T-helper 17 cell (primary cell): ENCODE measurements at places on chromosomes 5 and 9.

- no peak overlapping the region for H3K27ac ChIP-seq
- no peaks in the 10 kb centered on the region for H3K4me1 ChIP-seq
- H3K36me3 ChIP-seq, result no peaks in the 10 kb centered on the region
- H3K4me3 ChIP-seq, result no peak overlapping the region
These were observed 37.3 kb upstream of the EGFL7 start for GRCh38 chr9:136625101-136626065.

GRCh38 chr5:179793468-179794139 lies at the start of gene LTC4S:
LTC4S (plus strand) TSS chr5:179793986; CDS start chr5:179794081, 95 bp downstream.
- no peaks in the 10 kb centered on the region for H3K27me3 ChIP-seq
- H3K4me1 ChIP-seq, result peaks cover 17% of the 10 kb centered on the region
- H3K36me3 ChIP-seq, result no peaks in the 10 kb centered on the region
- no peak for DNase-seq
- peak within 1 kb of the TSS; percentile 83 for H3K4me3 ChIP-seq

DNA sequence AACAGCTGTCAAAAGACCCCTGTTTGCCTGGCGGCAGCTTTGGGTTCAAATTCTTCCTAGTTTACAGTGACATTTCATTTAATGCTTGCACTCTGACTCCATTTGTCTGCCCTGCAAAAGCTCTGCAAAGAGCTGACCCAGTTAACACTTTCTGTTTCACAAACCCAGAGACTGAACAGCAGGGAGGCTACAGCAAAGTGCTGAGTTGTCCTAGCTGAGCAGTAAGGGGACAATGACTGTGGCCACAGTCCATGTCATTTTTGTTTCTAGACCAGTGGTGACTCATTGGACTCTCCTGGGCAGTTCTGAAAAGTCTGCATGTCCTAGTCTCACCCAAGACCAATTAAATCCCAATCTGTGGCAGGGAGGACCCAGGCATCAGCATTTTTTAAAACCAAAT lies 994.8 kb upstream of the WWC1 start:
- no peaks in the 10 kb centered on the region for H3K36me3 ChIP-seq
- H3K27me3 ChIP-seq, result no peaks in the 10 kb centered on the region
- H3K4me3 ChIP-seq, result no peak overlapping the region
- no peak overlapping the region for H3K27ac ChIP-seq
- DNase-seq, result no peak

GRCh38 chr5:65307088-65307487 lies 174.6 kb downstream of the ADAMTS6 start:
- H3K4me1 ChIP-seq, result no peaks in the 10 kb centered on the region
- no peak for DNase-seq
- H3K27ac ChIP-seq, result no peak overlapping the region
- H3K27me3 ChIP-seq, result no peaks in the 10 kb centered on the region
- no peaks in the 10 kb centered on the region for H3K36me3 ChIP-seq

- peaks cover 2% of the 10 kb centered on the region for H3K4me1 ChIP-seq
- no peak overlapping the region for H3K4me3 ChIP-seq
- H3K27me3 ChIP-seq, result no peaks in the 10 kb centered on the region
- peaks cover 8% of the 10 kb centered on the region for H3K36me3 ChIP-seq
- no peak overlapping the region for H3K27ac ChIP-seq
These were observed 54.4 kb downstream of the SMIM23 start for GRCh38 chr5:171840066-171840465.

DNA sequence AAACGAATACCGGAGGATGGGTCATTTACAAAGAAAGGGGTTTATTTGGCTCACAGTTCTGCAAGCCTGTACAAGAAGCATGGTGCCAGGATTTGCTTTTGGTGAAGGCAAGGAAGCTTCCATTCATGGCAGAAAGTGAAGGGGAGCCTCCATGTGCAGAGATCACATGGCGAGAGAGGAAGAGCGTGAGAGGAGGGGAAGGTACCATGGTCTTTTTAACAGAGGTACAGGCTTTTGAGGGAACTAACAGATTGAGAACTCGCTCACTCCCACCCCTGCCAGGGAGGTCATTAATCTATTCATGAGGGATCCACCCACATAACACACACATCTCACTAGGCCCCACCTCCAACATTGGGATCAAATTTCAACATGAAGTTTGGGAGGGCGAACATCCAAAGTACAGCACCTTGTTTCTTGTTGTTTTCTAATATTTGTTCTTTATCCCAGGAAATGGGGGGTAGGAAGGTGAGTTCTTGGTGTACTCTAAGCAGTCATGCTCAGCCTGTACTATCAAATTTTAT lies 18.5 kb downstream of the TMC1 start:
- DNase-seq, result no peak
- no peaks in the 10 kb centered on the region for H3K36me3 ChIP-seq
- no peak overlapping the region for H3K4me3 ChIP-seq
- H3K27me3 ChIP-seq, result no peaks in the 10 kb centered on the region

DNA sequence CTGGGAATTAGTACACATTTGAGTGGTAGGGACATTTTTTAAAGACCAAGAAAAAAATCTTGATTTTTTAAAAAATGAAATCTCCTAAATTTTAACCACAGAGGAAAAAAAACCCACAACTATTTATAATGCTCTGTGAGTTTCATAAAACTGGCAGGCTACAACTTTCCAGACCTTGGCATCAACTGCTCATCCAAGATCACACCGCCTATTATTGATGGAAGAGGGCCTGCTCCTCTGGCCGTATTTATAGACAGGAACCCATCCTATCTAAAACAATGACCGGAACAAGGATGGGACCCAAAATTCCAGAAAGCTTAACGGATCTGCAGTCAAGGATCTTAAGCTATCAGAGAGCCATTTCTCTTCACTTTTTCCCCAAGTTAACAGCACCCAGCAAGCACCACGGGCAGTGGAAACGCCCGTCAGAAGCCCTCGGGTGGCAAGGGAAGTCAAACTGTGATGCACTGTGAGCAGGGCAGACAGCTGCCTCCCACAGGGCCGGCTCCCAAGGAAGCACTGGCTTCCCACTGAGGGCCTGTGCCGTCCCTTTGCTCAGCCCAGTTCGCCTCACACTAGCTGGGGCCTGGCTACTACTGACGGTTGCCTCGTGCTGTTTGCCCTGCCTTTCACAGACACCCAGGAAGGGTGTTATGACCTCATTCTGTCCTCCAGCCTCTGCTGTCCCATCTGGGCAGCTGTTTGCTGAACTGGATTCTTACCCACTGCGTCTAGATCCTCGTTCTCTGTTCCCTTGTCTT lies 62.8 kb downstream of the CDC14B start:
- DNase-seq, result no peak
- H3K27me3 ChIP-seq, result no peaks in the 10 kb centered on the region
- H3K4me3 ChIP-seq, result no peak overlapping the region
- peaks cover 3% of the 10 kb centered on the region for H3K36me3 ChIP-seq
- peaks cover 9% of the 10 kb centered on the region for H3K4me1 ChIP-seq

DNA sequence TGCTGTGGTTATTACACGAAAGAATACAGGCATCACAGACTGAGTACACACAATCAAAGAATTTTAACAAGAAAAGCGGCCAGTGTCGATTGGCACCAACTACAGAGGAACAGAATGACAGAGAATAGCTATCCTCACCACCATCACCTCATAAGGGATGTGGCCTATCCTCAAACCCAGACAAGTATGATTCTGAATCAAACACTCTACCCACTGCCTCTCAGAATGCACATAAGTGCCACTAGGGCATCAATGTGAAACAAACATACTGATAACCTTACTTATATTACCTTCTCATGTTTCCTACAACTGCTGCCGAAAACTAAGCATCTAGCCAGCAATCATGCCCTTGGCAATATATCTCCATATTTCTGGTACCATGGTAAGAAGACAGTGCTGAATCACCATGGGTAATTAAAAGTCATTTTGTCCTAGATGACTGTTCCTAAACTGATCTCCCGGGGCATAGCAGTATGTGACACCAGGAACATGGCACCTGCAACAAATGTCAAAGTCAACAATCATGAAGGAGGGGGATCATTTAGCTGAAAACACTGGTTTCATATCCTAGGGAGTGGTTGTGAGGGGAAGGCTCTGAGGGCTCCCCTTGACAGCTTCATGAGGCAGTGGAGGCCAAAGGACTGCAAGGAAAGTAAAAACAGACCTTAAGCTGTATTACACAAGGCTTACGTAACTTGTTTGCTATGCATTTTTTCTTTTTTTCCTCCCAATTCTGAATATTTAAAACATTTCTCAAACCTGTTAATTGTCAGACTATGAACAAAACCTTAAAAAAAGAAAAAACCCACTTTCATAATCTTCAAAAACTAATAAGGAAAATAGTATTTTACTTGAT lies 88.3 kb downstream of the LHFPL2 start:
- H3K36me3 ChIP-seq, result peaks cover 2% of the 10 kb centered on the region
- no peak for DNase-seq
- H3K4me3 ChIP-seq, result no peak overlapping the region

DNA sequence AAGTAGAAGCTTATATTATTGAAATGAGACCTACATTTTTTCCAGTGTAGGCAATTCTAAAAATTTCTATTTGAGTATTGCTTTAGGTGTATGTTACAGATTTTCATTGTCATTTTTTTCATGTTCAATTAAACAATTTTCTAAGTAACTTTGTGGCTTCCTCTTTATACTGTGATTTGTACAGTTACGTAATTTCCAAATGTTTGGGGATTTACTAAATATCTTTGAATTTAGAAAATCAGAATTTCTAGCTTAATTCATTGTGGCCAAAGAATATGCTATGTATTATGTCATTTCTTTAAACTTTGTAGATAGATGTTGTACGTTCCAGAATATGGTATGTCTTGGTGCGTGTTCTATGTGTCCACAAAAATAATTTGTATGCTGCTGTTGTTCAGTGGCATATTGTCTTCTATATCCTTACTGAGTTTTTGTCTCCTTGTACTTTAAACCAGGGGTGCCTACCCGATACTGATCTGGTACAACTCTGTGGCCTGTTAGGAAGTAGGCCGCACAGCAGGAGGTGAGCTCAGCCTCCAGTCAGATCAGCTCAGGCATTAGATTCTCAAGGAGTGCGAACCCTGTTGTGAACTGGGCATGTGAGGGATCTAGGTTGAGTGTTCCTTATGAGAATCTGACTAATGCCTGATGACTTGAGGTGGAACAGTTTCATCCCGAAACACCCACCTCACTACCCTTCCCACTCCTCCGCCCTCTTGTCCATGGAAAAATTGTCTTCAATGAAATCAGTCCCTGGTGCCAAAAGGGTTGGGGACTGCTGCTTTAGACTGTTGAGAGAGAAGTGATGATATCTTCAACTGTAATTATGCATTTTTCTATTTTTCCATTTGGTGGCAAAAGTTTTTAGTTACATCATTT lies 63.5 kb downstream of the UBE2R2 start:
- no peak overlapping the region for H3K4me3 ChIP-seq
- H3K36me3 ChIP-seq, result no peaks in the 10 kb centered on the region
- peaks cover 45% of the 10 kb centered on the region for H3K4me1 ChIP-seq
- H3K27ac ChIP-seq, result peak overlapping the region; percentile 72
- DNase-seq, result no peak
- H3K27me3 ChIP-seq, result no peaks in the 10 kb centered on the region

DNA sequence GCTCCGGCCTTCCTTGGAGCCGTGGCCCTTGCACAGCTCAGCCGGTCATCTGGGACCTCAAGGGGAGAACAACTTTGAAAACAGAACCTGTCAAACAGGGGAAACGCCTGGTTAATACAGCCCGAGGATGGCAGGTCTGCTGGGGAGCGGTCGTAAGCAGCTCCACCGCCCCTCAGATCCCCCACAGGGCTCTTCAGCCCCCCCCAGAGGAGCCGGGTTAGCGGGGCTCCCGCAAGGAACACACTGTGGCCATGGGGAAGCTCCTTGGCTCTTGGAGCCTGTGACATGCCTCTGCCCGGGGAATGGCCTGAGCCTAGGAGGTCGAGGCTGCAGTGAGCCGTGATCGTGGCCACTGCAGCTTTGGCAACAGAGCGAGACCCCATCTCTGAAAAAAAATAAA lies 6.8 kb downstream of the TMEM250 start:
- H3K4me1 ChIP-seq, result peaks cover 42% of the 10 kb centered on the region
- no peak overlapping the region for H3K27ac ChIP-seq
- no peak for DNase-seq
- H3K4me3 ChIP-seq, result no peak overlapping the region
- H3K36me3 ChIP-seq, result no peaks in the 10 kb centered on the region
- H3K27me3 ChIP-seq, result no peaks in the 10 kb centered on the region

- H3K4me3 ChIP-seq, result no peak overlapping the region
- peaks cover 38% of the 10 kb centered on the region for H3K27me3 ChIP-seq
- no peak overlapping the region for H3K27ac ChIP-seq
- DNase-seq, result no peak
- H3K36me3 ChIP-seq, result no peaks in the 10 kb centered on the region
These were observed 95.3 kb upstream of the FSTL4 start for GRCh38 chr5:133707629-133708028.

DNA sequence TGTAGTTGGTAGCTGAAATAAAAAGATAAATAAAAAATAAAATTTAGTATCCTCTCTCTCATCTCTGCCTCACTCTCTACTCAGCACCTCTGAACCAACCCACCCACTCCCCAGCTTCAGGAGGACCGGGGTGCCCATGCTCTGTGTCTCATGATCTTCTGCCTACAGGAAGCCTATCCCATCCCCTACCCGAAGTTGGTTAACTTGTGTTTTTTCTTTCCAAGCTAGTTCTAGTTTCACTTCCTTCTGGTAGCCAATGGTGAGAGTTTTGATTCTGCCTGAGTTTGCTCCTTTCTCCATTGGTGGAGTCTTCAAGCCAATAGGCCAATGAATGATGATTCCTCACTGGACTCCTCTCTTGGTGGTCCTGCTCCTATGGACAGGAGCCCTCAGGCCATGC lies 32.1 kb downstream of the SNX24 start:
- H3K4me3 ChIP-seq, result no peak overlapping the region
- DNase-seq, result no peak
- H3K36me3 ChIP-seq, result peaks cover 4% of the 10 kb centered on the region
- H3K4me1 ChIP-seq, result peaks cover 4% of the 10 kb centered on the region
- peak overlapping the region; percentile 30 for H3K27ac ChIP-seq

DNA sequence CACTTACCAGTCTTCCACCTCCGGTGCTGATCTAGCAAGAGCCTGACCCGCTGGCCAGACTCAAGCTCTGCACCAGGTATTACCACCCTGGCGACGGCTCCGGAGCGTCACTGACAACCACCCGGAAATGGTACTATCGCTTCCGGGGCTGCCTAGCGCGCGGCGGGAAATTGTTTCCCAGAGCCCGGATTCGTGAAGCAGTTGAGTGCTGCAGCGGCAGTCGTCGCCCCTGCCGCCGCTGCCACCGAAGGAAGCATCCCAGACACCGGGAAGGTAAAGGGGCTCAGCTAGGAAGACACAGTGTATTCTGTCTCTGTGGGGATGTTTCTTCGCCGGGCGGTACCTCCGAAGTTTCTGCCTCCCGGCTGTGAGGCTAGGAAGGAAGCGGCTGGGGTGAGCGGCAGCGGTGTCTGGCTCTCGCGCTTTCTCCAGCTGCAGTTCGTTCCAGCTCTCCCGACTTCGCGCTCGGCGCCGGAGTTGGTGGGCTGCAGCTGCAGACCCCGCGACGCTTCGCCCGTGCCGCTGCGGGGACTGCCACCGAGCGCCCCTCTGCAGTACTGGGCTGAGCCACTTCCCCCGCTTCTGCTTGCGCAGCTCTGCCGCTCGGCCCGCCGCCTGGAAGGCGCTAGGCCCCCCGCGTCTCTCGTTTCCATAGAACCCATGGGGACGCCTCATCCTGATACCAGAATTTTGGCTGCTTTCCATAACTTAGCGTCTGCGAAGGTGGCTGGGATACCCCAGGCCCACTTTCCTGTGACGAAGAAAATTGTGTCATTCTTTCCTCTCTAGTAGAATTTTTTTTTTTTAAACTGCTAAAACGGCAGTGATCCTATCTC lies at the start of the genes KIAA0825 and SLF1:
KIAA0825 (minus strand) TSS at position 112 of the 836 bp plus-strand sequence. CDS start 81,478 bp downstream, outside the sequence.
SLF1 (plus strand) TSS at position 177 of the 836 bp plus-strand sequence. CDS start 10,142 bp downstream, outside the sequence.
- H3K27ac ChIP-seq, result peak within 1 kb of the TSS; percentile 89
- H3K4me3 ChIP-seq, result peak within 1 kb of the TSS; percentile 97
- peaks cover 29% of the 10 kb centered on the region for H3K4me1 ChIP-seq
- peak; percentile 76 for DNase-seq
- no peaks in the 10 kb centered on the region for H3K36me3 ChIP-seq
